Stimulated activated CD8-positive, alpha-beta memory T cell treated with anti-CD3 and anti-CD28 coated beads, Interleukin-12 subunit alpha, Interleukin-12 subunit beta, amount 100 ng/mL, for 4 hours (primary cell): ENCODE measurements at places on chromosomes 1 and 21.

DNA sequence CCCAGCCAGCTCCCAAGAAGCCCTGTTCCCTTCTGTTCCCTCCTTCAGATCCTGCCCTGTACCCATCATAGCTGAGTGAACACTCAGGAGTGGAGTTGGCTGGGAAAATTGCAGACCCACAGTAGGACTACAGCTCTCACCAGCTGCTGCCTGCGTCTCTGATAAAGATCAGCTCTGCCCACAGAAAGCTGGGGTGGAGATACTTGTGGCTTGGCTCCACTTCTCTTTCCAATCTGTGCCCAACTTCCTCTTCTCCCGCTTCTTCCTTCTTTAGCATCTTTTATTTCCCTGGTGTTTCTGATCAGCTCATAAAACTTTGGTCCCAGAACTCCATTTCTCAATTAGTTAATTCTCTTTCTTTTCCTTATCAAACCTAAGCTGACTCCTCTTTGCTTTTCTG lies 5.5 kb upstream of the CD1A start:
- no peak for DNase-seq

- no peak for DNase-seq
Observed at GRCh38 chr1:220979371-220979770, 100.1 kb downstream of the HLX start.

- no peak for DNase-seq
Observed at GRCh38 chr1:119600561-119600960, 47.5 kb downstream of the ZNF697 start.

DNA sequence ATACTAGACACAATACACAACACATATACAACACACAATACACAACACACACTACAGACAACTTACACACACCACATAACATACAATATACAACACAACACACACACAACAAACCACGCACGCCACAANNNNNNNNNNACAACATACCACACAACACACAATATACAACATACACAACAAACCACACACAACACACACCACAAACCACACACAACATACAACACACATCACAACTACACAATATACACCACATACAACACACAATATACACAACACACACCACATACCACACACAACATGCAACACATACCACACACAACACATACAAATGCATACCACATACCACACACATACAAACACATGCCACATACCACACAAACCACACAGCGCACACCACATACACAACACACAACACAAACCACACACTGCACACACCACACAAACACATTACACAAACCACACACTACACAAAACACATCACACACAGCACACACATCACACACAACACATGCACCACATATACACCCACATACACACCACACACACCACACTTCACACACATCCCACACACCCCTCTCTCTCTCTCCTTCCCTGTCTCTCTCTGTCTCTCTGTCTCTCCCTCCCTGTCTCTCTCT lies 108.3 kb downstream of the ETS2 start:
- DNase-seq = no peak

- no peak for DNase-seq
Observed at GRCh38 chr1:171344473-171344820, 30.5 kb downstream of the FMO4 start.

GRCh38 chr21:45889961-45890360 lies 91.6 kb upstream of the COL6A1 start:
- DNase-seq = no peak

- DNase-seq = no peak
Observed at GRCh38 chr1:175145899-175146528, 46.6 kb downstream of the KIAA0040 start.

- DNase-seq = no peak
Observed at GRCh38 chr21:15870819-15871218, 141.0 kb downstream of the USP25 start.

- DNase-seq = no peak
Observed at GRCh38 chr1:198491596-198491995, 48.9 kb downstream of the ATP6V1G3 start.

GRCh38 chr1:233244183-233244582 lies 51.3 kb downstream of the PCNX2 start:
- DNase-seq = no peak

GRCh38 chr1:58968360-58968952 lies 184.6 kb upstream of the JUN start:
- no peak for DNase-seq

DNA sequence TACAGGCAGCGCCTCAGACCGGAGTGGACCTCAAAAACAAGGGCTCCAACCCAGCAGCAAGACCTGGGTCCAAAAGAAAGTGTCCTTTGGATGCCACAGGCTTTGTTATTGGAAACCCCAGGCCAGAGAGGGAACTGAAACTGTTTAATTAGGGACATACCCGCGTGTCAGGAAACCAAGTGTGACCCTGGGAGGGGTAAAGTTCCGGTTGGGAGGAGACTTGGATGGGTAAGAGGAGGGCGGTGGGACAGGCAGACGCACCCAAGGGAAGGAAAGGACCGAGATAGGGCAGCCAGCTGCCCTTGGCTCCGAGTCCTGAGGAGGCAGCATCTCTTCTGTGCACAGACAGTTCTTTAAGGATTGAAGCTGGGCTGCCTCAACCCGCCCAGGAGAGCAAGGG lies 71.4 kb downstream of the CDC7 start:
- DNase-seq = no peak

GRCh38 chr1:55286856-55287602 lies 71.9 kb upstream of the USP24 start:
- DNase-seq = no peak

DNA sequence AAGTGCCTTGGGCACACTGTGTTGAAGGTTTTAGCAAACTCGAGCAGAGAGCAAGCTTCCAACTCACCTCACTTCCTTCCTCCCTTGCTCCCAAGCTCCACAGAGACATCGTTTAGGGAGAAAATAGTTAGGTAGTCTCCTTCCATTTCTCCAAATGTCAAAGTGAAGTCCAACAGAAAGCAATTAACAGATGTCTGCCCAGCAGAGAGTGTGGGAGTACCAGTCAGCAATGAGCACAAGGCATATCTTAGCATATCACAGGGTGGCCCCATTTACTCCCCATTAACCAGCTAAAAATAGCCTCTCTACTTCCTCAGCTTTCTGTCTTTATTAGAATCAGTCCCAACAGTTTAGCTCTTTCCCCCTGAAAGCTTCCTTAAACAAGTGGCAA lies 334.2 kb upstream of the CAMK1G start:
- no peak for DNase-seq

GRCh38 chr1:151277249-151277648 lies 4.8 kb upstream of the ZNF687 start:
- DNase-seq = no peak

- peak; percentile 48 for DNase-seq
Observed at GRCh38 chr21:42513985-42514882, 582 bp downstream of the SLC37A1 start.

- DNase-seq = no peak
Observed at GRCh38 chr1:163202833-163203451, at the start of gene RGS5. Gene RGS5, minus strand, starts transcription at chr1:163202916. Its CDS starts 81 bp downstream, at chr1:163202835.

GRCh38 chr1:207001492-207002245 lies 30.9 kb downstream of the C1orf116 start:
- DNase-seq = no peak

DNA sequence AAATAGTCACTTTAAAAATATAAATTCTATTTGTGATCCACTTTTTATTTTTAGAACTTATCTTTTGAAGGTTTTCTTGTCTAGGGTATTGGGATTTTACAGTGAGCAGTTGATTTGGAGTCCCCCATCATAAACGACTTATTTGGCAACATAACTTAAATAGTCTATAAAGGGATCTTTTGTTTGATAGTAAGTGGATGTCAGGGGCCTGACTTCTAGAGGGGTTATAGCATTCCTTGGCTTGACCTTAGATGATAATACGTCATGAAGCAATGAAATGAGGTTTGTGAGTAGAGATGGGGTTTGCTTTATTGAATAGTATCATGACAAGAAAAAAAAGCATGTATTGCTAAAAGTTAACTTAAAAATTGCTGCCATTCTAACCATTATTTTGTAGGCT lies 17.8 kb downstream of the VPS45 start:
- DNase-seq = no peak

- DNase-seq = no peak
Observed at GRCh38 chr1:14553711-14554110, 44.8 kb upstream of the KAZN start.

GRCh38 chr1:79386730-79387129 lies 380.2 kb upstream of the ADGRL4 start:
- DNase-seq = no peak

- DNase-seq = no peak
Observed at GRCh38 chr21:29072873-29073221, 601 bp downstream of the CCT8 start.

- no peak for DNase-seq
Observed at GRCh38 chr1:15045123-15045522, 108.4 kb upstream of the TMEM51 start.

- no peak for DNase-seq
Observed at GRCh38 chr21:16535102-16535422, 805.3 kb downstream of the USP25 start.

DNA sequence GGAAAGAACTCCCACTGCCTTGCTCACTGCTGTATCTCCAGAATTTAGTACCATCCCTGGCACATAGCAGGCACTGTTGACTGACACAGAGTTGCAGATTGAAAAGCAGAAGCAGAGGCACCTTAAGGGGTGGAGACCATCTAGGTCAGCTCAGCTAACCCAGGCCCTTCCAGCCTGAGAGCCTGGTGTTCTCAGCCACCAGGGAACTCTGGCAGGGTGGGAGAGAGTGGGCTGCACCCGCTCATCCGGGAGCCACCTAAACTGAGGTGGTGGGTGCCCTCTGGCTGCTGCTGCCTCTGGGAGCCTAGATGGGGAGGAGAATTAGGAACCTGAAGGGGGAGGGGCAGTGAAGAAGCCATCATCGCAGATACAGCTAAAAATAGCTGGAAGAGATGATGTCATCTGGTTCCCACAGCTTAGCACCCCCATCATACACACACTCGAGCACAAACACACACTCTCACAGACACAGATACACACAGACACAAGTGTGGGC lies 1.5 kb upstream of the TSPAN1 start:
- no peak for DNase-seq

DNA sequence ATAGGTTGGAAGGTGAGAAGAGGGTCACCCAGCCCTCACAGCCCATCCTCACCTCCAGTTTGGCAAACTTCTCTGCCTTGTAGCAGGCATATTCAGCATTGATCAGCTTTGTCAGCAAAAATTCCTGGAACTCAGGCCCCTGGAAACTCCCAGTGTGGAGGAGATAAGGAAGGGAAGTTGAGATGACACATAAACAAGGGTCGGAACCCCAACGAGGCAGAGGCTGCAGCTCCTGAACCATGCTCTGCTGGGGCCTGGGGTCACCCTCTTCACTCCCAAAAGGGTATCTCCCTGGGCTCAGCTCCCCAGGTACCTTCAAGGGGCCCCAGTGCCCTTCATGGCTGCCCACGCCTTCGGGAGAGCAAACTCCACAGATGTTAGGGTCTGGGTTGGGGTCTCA lies 60.4 kb downstream of the RAP1GAP start:
- DNase-seq = no peak

- no peak for DNase-seq
Observed at GRCh38 chr21:28604946-28605537, 387.6 kb downstream of the LTN1 start.

- DNase-seq = no peak
Observed at GRCh38 chr1:44554706-44555105, 119.6 kb downstream of the TMEM53 start.

GRCh38 chr1:2315674-2316450 lies 75.5 kb downstream of the MORN1 start:
- no peak for DNase-seq

GRCh38 chr1:111417755-111418154 lies 9.8 kb downstream of the OVGP1 start:
- DNase-seq = no peak

GRCh38 chr21:26883768-26884167 lies 38.6 kb upstream of the ADAMTS1 start:
- no peak for DNase-seq

GRCh38 chr21:46157396-46157986 lies 2.1 kb upstream of the FTCD start:
- DNase-seq = no peak

GRCh38 chr1:240046000-240046399 lies 45.7 kb upstream of the FMN2 start:
- DNase-seq = no peak

- no peak for DNase-seq
Observed at GRCh38 chr1:203858055-203858454, 3.3 kb upstream of the SNRPE start.

GRCh38 chr1:98058676-98059075 lies 137.8 kb upstream of the DPYD start:
- DNase-seq = no peak

DNA sequence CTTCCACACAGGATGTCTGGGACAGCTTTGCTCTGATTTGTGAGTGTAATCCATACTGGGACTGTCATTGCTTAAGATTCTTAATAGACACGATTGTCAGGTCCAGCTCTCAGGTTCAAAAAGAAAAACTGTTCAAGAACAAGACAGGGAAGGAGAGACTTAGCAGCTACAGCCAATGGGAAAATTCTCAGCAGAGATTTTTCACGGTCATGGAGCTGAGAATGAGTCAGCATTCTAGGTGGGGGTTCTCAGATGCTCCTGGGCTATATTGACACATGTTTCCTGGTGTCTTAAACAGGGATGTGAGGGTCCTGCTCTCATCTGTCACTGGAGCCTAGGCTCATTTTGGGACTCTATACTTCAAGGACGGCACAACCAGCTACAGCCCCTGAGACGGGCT lies 318.3 kb downstream of the RRAGC start:
- no peak for DNase-seq

DNA sequence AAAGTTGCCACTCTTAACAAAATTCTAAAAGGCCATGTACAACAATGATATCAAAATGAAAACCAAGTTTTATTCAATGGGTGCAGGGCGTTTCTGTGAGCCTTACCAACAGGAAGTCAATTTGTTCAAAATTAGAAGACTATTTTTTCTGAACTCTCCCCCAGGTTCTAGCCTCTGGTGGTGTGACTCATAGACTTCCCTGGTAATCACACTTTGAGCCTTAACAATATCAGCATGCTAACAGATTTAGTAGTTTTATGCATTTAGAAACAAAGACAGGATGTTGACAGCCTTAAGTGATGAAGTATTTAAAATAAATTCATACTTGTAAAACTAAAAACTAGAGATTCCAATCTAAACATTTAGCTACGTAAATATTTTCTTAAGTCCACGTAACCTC lies 88.4 kb downstream of the LRRC8C start:
- no peak for DNase-seq

DNA sequence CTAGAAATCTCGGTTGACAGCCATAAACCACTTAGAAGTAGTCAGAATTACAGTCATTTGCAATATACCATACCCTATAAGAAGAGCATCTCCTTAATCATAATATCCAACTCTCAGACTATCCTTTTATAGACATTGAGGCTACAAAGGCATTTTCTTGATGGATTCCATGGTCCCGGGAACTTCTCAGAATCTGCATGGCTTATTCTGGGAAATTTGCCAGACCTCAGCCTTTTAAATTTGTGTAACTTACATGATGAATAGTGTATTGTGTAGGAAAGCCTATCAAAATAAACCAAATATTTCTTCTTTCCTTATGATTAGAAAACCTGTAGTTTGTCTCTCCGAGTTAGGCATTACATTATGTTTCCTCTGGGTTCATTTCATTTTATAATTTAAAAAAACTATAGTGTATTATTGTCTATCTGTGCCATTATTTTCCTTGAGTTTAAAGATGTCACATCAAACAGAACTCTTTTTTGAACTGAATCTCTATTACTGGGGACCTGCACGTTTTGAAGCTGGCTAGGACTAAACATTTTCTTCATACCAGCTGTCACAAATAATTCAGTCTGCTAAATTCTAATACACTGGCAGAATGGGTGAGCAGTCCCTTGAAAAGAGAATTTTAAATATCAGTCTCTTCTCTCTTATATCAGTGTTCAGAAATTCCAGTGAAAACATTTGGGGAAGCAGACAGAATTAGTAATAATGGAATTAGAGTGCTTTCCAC lies 102.9 kb downstream of the GABPA start:
- DNase-seq = no peak
